ENCODE measurements at places on chromosomes 4 and X.

GRCh38 chrX:78603908-78604307, 55.2 kb downstream of the RTL3 start:
- DNase-seq, result no peak

DNA sequence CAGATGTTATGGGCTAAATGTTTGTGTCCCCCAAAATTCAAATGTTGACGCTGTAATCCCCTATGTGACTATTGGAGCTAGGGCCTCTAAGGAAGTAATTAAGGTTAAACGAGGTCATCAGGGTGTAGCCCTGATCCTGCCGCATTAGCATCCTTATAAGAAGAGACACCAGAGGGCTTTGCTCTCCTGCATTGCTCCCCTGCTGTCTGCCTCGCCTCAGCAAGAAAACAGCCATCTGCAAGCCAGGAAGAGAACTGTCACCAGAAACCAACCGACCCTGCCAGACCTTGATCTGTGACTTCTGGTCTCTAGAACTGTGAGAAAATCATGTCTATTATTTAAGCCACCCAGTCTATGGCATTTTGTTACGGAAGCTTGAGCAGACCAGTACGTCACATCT, 331.9 kb downstream of the DCTD start:
- no peak for DNase-seq

DNA sequence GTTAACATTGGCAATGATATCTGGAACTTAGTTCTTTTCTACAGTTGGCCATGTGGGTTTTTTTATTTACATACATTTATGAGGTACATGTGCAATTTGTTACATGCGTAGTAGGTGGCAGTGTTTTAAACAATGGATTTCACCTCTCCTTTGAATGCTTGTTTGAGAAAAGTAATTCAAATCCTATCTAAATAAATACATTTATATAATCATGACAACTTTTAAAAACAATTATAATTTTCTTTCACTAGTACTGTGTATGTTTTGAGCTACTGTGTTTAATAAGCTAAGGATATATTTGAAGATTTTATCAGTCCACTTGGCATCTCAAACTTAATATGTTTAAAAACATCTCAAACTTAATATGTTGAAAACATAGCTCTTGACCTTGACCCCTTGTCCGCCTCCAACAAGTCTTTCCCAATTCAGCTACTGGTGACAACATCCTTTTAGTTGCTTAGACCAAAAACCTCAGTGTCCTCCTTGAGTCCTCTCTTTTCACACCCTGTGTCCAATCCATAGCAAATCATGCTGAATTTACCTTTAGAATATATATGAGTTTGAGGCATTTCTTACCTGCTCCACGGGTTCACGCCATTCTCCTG, 14.5 kb downstream of the GUCY1B1 start:
- no peak for DNase-seq

- no peak for DNase-seq
These were observed 130.4 kb upstream of the CPEB2 start for GRCh38 chr4:14871676-14872430.

DNA sequence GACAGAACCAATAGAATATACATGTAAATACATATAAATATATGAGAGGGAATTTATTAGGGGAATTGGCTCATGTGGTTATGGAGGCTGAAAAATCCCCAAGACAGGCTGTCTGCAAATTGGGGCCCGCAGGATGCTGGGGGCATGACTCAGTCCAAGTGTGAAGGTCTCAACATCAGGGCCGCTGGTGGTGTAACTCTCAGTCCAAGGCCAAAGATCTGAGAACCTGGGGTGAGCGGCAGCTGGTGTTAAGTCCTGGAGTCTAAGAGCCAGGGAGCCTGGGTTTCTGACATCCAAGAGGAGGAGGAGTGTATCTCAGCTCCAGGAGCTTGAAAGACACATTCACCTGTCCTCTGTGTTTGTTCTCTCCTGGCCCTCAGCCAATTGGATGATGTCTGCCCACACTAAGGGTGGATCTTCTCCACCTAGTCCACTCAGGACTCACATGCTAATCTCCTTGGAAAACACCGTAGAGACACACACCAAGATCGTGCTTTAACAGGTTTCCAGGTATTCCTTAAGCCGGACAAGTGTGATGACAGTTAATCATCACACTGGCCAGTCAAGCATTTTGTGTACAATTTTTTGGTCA, 28.9 kb downstream of the TIGD2 start:
- no peak for DNase-seq

DNA sequence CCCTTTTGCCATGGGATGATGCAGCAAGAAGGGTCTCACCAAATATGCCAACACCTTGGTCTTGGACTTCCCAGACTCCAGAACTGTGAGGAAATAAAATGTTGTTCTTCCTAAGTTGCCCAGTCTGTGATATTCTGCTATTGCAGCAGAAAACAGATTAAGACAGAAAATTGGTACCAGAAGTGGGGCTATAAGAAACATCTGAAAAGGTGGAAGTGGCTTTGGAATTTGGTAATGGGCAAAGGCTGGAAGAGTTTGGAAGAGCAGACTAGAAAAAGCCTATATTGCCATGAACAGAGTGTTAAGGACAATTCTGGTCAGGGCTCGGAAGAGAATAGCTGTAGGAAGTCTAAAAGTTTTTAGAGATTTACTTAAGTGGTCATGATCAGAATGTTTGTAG, 27.4 kb downstream of the CASP6 start:
- DNase-seq, result no peak

GRCh38 chr4:119286377-119287002, 35.4 kb downstream of the FABP2 start:
- no peak for DNase-seq

DNA sequence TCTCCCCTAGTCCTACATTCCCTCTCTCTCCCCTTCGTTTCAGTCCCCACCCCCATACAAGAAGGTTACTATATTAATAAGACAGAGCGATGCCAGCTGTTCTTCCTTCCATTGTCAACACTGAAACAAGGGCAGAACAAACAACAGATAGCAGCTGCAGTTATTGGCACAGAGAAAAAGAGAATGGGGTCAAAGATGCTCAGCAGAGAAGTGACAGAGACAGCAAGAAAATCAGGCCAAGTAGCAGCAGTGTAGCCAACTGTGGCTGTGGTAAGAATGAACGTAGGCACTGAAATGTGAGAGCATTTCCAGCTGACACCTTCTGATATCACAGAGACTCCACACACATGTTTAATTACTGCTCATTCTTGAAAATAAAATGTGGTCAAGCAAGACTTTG, 641.8 kb downstream of the FSTL5 start:
- DNase-seq, result no peak

- DNase-seq, result no peak
These were observed 82.7 kb downstream of the OTC start for GRCh38 chrX:38435130-38435529.

GRCh38 chr4:47068986-47069385, 37.6 kb downstream of the GABRB1 start:
- no peak for DNase-seq

- no peak for DNase-seq
These were observed 66.8 kb upstream of the EGFL6 start for GRCh38 chrX:13502590-13502989.

GRCh38 chrX:12921886-12922598, 15.6 kb downstream of the TLR8 start:
- DNase-seq, result no peak

DNA sequence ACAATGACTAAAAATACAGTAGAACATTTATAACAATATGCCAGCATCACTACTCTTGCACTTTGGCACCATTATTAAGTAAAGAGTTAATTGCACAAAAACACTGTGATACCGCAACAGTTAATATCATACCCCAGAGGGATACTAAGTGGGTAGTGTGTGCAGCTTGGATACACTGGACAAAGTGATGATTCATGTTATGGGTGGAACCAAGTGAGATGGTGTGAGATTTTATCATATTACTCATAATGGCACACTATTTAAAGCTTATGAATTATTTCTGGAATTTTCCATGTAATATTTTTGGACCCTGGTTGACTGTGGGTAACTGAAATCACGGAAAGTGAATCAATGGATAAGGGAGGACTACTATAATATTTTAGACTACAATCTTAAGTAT, 265.3 kb downstream of the PCDH18 start:
- DNase-seq, result no peak

DNA sequence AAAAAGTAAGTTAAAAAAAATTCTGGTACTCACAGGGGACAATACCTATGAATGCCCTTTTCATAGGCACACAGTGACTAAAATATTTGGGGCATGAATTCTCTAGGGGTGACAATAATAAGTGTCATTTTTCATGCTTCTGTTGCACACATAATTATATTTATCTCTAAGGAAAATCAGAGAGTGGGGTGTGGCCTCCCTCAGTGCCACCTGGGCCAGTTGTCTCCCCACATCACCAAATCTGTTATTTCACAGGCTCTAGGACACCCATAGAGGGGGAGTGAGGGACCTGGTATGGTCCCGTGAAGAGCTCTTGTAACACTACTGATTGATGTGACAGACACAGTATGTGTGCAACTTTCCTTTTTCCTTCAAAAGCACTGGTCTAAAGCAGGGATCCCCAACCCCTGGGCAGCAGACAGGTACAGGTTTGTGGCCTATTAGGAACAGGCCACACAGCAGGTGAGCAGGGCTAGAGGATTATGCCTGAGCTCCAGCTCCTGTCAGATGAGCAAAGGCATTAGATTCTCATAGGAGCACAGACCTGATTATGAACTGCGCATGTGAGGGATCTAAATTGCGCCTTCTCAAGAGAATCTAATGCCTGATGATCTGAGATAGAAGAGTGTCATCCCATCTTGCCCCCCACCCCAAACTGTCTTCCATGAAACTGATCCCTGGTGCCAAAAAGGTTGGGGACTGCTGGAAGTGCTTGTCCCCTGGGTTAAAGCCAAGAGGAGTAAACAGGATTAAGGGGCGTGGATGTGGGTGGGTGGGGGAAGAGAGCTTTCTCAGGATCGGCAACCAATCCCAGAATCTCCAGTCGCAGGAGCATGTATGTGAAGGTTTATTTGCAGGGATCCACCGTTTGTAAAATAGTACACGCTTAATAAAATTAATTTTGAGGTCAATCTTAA, 856 bp downstream of the SLC9B1 start:
- no peak for DNase-seq

- peak; percentile 66 for DNase-seq
These were observed 138.6 kb downstream of the AFF1 start for GRCh38 chr4:87073199-87074120.

- no peak for DNase-seq
These were observed 136.9 kb upstream of the VCX start for GRCh38 chrX:7706032-7706431.

- DNase-seq, result no peak
These were observed 85.4 kb downstream of the SH3RF1 start for GRCh38 chr4:169185133-169185956.

GRCh38 chr4:20552004-20552403, 148.3 kb upstream of the PACRGL start:
- no peak for DNase-seq

GRCh38 chr4:75698963-75699228, 25.5 kb upstream of the USO1 start:
- DNase-seq, result no peak

DNA sequence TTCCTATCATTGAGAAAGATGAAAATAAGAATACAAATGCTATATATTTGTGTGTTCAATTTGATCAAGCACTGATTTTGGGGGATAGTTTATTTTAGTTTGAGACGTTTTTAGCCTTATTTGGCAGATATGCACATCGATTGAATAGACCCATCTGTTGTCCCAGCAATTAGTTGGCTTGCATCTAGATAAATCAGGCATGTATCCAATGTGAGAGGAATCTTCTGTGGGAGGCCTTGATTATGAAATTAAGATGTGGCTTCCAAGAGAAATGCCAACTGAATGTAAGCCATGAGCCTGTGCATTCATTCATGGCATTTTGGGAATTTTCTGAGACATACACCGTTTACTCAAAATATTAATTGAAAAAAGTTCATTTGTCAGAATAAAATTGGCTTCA, 623.1 kb downstream of the TECRL start:
- no peak for DNase-seq

- DNase-seq, result no peak
These were observed 726.6 kb downstream of the TRAM1L1 start for GRCh38 chr4:116358633-116359222.

- DNase-seq, result no peak
These were observed 118.3 kb upstream of the ATOH1 start for GRCh38 chr4:93710101-93710846.

GRCh38 chr4:140571620-140572019, 2.9 kb upstream of the UCP1 start:
- no peak for DNase-seq

DNA sequence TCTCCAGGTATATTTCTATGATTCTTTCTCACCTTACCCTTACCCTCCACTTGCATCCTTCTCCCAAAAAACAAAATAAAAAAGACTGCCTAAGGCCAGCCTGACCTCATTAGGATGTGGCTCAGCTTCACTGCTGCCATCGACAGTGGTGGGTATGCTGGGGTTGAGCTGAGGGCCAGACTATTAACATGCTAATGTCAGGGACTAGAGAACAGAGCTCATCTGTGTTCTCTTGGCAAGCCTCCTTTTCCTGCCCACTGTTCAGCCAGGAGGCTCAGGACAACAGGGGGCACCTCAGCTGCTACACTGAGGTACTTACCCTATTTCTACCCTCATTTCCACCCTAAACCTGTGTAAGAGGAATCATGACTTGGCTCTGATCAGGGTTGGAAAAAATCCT, 59.3 kb downstream of the MSN start:
- no peak for DNase-seq

DNA sequence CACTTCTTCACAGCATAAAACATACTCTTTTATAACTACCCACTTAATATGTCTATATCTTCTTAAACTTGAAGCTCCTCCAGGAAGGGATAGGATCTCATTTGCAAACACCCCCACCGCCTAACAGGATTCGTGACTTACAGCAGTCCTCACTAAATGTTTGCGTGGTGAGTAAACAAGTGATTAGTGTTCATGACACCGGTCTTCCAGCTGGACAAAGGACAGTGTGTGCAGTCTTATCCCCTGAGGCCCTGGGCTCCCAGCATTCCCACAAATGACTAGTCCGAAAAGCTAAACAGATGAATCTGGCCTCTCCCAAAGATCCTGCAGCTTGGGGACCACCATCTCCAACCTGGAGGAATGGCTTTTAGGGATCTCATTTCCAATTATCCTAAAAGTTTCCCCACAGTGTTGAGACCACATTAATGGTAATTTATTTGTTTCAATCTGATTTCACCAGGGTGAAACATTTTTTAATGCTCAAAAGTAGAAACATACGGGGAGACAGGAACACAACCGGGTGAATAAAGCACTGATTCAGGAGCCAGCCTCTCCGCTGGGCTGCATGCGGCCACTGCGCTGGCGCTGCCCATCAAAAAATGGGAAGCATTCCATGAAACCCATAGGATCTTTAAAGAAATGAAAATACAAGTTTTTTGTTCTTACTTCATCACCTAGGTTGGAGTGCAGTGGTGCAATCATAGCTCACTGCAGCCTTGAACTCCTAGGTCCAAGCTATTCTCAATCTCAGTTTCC, 69.2 kb downstream of the HADH start:
- no peak for DNase-seq
